Activated T-cell treated with anti-CD3 and anti-CD28 coated beads for 1 hour (primary cell): ENCODE measurements at places on chromosomes 7 and 10.

DNA sequence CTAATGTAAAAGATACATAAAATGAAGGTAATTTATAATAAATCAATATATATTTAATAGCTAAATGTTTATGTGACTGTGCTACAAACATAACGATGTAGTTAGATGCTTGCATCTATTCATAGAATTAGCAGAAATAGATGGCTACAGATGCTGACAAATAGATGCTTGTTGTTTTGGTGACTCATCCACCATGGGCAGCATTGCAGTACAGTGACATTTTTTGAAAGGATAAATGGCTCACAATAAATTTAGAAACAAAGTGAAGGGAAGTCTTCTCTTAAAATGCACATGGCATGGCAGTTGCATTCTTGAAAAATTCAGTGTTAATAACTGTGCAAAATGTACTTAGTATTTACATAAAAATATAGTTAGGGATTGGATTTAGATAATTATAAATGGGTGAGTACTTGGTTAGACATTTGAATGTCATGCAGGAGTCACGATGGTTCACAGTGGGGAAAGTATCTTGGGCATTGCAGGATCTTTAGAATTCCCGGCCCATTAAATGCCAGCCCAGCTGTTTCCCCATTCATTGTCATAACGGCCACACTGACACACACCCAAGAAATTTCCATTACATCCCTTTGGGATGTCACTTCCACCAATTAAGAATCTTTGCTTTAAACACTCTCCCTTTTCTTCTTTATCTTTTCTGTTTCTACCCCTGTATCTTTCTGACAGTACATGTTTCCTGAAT, 564.1 kb downstream of the ATRNL1 start:
- no peak for DNase-seq

DNA sequence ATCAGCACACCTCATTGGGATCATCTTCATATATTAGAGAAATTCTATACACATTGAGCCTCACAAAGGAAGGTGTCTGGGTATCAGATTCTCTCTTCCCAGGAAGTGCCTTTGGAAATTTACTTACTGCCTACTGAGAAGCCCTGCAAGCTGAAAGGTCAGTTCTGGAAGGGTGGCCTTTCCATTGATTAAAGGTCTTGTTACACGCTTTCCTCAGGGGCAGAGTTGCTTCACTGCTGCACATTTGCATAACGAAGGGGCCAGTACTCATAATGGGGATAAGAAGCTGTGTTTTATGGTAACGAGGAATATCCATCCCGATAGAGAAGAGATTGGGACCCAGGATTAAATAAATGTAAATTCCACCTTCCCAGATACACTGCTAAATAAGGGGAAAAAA, 19.4 kb upstream of the IL15RA start:
- no peak for DNase-seq

DNA sequence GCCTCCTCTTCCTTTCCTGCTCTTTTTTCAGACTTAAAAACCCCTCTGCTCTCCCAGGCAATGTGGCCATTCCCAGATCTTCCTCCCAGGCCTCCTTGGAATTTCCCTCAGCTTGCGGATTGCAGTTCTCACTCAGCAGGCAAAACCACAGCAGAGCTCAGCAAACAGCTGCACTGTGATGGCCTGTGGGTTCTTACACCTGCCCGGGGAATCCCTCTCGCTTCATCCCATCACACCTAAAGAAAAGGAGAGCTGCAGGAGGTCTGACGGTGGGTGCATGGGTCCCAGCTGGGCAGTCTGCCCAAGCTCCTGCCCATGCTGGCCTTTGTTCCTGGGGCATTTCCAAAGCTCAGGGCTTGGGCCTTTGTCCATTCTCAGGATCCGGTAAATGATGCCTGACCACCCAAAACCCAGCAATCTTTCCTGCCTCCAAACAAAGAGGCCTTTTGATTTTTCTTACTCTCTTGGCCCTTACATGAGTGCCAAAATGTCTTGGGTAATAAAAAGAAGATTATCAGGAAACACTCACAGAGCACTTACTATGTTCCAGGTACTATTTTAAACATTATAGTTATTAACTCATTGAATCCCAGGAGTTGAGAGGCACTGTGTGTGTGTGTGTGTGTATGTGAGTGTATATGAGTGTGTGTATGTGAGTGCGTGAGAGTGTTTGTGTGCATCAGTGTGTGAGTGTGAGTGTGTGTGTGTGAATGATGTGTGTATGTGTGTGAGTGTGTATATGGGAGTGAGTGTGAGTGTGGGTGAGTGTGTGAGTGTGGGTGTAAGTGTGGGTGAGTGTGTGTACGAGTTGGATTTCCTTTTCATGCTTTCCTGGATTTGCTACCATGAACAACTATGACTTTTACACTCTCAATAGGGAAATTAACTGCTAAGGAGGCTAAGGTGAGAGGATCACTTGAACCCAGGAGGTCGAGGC, 64.5 kb upstream of the PODXL start:
- DNase-seq: no peak

DNA sequence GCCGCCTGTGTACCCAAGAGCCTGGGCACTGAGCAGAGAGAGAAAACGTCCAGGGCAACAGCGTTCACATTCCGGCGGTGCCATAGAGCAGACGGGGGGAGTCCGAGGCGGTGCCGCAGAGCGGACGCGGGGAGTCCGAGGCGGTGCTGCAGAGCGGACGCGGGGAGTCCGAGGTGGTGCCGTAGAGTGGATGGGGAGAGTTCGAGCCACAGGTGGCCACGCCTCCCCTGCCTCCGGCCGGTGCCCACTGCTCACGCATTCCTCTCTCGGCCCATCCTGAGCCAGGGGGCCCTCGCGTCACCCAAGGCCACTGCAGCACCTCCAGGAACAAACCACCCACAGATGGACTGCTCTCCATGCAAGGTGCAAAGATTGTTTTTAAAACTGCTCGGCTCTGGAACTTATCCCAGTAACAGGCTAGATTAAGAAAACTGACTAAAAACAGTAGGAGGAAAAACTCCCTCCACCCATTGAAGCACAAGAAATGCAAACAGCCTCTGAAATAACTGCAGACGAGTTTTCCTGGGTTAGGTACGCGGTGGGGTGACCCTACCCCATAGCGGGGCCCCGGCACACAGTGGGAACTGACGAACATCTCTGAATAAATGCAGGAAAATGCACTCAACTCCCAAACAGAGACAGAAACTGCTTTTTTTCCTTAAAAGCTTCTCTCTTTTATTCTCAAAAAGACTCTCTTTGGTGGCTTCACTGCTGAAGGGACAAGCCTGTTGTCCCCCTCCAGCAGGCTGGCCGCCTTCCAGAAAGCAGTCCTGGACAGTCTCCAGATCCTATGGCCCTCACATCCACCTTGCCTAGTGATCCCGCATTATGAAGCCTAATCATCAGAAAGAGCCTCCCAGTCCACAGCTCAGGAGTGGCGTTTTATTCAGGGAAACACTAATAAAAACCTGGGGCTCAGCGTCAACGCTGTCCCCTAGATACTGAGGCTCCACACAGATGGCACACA, 55.9 kb downstream of the DIP2C start:
- no peak for DNase-seq
